ENCODE measurements at places on chromosomes 1 and 21.

GRCh38 chr1:228345201-228345930 is 61.3 kb downstream of the TRIM11 start:
- no peak for DNase-seq

DNA sequence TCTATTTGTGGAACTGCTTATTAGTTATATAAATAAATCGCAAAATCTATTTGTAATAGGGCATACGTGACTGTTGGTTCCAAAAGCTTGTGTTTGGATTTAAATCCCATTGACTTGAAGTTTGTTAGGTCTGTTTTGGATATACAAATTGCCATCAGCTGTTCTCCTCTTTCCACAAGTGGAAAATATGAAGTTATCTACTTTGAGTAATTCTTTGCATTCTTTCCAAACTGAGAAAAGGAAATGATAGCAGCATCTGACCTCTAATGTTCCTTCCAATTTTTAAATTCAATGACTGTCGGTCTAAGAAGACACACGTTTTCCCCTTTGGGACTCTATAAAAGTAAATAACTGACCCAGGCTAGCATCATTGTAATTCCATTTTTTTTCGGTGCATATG is 165.7 kb upstream of the SGIP1 start:
- DNase-seq, result no peak

- DNase-seq, result no peak
Measured at GRCh38 chr1:63317817-63318152, 4.6 kb upstream of the FOXD3 start.

DNA sequence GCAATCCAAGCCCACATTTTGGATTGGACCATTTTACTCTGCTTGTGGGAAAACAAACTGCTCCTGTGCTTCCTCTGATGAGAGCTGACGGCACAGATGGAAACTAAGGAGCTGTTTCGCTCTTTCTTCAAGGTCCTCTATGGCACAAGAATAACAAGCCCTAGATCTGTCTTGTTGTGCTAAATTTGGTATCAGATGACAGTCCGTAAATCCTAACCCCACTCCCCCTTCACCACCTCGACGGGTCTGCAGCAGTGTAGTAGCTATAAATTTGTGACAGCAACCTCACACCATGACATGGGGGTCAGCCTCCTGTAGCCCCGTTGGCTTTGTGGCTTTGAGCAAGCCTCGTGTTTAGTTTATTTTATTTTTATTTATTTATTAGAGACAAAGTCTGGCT is 85.9 kb downstream of the ADSS2 start:
- DNase-seq, result no peak

DNA sequence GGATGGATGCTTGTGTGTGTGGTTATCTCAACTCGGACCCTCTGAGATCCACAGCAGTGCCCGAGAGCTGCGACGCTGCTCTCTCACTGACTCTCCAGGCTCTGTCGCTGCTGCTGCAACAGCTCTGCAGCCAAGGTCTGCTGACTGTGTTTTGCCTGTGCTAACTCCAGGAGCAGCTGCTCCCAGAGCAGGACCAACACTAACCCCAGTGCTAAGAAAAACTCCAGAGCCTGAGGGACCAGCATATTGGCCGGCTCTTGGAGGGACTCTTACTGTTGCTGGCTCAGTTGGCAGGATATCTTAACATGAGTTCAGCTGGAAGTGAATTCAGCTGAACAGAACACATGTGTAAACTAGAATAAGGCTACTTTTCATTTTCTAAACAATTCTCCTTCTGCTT is 4.4 kb downstream of the LCE2C start:
- DNase-seq, result no peak

GRCh38 chr1:238281418-238281817 is 390.7 kb upstream of the ZP4 start:
- DNase-seq, result no peak

- DNase-seq, result no peak
Measured at GRCh38 chr1:48114596-48115382, 107.7 kb upstream of the SLC5A9 start.

- no peak for DNase-seq
Measured at GRCh38 chr1:117857418-117857817, 72.0 kb downstream of the GDAP2 start.

DNA sequence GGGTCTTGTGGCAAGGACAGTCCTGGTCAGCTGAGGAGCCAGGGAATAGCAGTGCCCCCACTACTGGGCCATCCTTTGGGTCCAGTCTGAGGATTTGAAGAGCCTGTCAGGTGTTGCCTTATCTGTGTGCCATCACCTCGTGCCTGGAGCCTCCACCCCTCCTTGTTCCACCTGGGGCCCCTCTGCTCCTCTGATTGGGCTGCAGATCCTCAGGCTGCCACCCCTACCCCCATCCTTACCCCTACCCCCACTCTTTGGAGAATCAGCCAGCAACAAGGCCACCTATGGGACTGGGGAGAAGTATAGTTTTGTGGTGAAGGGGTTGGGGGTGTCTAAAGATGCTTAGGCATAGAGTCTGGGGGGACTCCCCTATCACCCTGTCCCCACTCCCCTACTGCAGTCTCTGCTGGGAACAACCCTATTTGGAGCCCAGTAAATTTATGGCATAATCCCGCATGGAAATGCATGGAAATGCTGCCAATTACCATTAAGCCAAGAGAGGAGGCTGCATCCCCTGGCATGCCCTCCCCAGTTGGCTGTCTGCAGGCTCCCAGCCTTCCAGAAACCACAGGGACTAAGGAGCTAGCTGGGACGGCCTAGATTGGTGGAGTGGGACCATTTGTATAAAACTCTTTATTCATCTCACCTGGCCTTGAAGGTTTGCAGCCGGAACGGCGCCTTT is 142.7 kb upstream of the CSF3R start:
- DNase-seq, result no peak

GRCh38 chr1:184242507-184242943 is 144.3 kb upstream of the C1orf21 start:
- no peak for DNase-seq

- DNase-seq, result no peak
Measured at GRCh38 chr1:107273515-107273914, 132.7 kb downstream of the NTNG1 start.

DNA sequence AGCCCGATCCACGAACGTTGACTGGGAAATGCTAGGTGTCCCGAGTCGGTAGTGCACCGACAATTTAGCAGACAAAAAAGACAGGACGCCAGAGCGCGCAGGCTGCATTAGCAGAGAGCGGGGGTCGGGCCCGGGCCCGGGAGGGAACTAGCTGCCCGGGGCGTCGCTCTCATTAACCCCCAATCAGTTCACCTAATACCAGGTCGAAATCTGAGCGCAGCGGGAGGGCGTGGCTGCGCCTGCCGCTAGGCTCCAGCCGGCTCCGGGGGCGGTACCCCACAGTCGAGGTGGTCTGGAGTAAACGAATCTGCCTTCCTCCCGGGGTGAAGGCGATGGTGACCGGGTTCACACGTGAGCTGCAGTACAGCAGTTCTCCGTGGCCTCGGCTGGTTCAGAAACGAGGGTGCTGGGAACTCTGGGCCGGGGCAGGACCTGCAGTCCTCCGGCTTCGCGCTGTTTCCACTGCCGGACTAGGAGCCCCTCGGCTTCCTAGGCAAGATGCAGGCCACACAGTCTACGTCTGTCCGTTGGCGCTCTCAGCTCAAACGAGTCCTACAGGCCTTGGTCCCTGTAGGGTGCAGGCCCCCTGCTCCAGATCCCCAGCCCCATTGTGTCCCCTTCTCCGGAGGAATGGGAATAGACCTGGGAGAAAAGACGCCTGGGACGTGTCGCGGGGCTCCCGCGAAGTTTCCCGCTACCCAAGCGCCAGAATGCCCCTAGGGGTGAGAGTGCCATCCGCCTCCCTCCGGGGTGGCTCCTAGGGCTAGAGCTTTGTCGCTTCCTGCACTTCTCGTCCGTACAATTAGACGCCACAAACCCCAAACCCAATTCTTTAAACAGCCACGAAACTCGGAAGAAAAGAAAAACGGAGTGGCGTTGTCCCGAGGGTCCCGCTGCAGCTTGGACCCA is 2.0 kb downstream of the GFI1 start:
- DNase-seq, result peak; percentile 63

GRCh38 chr1:36217670-36218069 is 6.6 kb upstream of the THRAP3 start:
- DNase-seq, result peak; percentile 32

DNA sequence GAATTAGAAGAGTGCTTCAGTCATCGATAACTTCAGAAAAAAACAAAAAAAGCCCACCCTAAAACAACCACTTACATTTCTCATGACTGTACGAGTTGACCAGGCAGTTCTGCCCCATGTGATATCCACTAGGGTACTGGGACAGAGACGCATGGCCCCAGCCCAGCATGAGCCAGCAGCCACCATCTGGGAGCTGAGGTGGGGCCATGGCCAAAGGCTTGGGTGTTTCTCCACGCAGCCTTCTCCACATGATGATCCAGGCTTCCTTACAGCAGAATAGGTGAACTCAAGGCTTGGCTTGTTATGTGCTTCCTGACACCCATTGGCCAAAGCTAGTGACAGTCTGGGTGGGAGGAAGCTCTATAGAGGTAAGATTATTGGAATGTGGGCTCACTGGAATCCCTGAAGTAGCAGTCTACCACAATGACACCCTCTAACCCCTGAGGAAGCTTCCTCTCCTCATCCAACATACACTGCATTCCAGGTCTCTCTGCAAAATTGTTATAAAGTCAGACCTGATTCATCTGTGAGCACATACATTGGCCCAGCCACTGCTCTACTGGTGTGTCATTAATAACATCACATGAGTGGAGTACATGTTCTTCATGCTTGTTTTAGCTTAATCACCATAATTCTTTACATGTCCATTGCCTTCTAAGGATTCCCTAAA is 66.3 kb upstream of the NTPCR start:
- DNase-seq, result no peak

GRCh38 chr1:226973371-226973897 is 33.3 kb downstream of the COQ8A start:
- no peak for DNase-seq

Measured in SW480 (cell line).